Activated T-cell treated with anti-CD3 and anti-CD28 coated beads for 48 hours (primary cell): ENCODE measurements at places on chromosomes 5 and 9.

GRCh38 chr5:137310051-137310730 lies 188.9 kb downstream of the SPOCK1 start:
- no peak for DNase-seq

DNA sequence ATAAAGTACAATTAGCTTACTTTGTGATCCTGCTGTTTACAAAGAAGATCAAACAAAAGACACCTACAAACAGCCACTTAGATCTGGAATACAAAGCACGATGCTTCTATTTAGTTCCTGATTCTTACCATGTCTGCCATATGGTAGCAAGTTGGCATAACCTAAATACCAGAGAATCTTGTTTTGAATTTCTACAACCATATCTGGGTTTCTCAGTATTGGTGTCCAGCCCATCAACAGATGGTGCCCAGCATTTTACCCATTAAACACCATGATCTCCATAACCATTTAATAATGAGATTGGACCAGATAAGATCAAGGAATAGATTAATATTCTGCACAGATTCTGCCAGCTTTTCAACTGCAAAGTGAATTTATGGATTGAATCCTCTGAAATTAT lies 29.8 kb downstream of the SLC24A2 start:
- no peak for DNase-seq

- DNase-seq = no peak
Observed at GRCh38 chr5:51488803-51489642, 105.8 kb downstream of the ISL1 start.

DNA sequence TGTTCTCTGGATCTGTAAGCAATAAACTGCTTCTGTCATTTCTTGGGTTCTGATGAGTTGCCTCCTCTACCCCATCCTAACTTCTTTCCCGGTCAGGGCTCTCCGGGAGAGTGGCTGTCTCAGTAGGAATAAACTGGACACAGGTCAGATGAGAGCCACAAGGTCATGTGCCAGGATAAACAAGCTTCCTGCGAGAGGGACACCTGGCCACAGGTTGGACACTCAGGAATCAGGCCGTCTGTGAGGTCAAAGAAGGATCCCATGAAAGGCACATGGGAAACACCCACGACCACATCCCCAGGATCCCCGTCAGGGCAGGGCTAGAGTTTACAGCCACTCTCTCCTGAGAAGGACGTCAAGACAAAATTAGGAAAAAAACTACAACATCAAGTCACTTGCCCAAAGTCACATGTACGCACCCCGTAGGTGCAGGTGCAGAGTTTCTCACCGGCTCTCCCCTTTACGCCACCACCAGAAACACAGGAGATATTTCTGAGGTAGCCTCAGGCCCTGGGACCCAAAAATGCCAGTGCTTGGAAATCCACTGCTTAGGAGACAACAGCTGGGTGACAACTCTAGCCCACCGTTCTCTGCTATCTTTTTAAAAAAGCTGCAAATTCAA lies 28.7 kb downstream of the CCT5 start:
- DNase-seq = no peak

DNA sequence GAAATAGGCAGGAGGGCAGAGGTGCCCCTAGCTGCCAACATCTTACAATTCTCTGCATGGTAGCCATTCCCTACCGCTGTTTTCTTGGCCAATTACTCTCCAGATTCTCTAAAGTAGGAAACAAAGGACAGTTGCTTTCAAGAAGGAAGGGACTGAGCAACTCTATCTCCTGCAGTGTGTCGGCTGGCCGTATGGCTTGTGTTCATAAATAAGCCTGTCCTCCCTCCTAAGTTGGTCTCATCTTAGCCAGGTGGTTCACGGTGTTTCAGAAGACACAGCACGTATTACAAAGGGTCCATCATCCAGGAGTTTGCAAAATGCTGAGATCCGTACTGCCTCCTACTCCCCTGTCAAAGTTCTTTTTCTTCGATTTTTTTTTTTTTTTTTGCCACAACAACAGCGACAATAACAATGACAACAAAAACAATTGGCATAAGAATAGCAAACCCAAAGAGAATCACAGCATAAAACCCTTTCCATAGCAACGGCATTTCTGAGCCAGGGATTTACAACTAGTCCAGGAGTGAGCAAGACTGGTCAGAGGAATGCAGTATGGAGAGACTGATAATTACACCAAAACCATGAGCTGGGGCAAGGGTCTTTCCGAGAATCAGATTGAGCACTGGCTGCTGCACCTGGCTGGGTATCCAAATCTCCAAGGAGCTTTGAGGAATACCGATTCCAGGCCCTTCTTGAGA lies 212.8 kb downstream of the SLIT3 start:
- no peak for DNase-seq

DNA sequence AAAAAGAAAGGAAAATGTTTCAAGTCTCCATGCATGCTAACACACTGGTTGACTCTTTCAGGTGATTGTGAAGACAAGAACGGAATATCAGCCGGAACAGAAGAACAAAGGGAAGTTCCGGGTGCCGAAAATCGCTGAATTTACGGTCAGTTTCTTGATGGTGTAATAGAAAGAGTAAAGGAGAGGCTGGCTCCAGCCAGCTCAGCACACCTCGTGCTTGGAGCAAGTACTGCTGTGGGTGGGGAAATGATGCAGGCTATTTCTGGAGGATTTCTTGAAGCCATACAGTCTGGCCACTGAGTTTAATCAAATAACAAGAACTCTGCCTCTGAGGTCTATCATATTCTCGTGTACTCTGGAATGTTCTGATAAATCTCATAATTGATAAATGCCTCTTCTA lies 18.7 kb downstream of the NSG2 start:
- no peak for DNase-seq

- no peak for DNase-seq
Observed at GRCh38 chr5:90356622-90357021, 52.9 kb downstream of the CETN3 start.

DNA sequence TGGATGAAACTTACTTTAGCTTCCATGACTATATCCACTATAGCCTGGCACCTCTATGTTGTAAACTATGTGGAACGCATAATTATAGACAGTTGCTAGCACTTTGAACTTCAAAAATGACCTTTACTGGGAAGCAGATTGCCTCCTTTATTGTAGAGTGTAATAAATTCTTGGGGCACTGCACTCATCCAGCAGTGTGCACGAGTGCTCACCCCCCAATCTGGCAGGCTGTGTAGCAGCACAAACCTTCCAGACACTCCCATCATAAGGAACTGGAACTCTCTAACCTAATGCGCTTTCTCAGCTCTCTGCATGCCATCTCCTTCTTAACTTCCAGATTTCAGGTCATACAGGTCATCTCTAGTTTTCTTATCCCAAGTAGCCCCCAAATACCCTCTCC lies 1.5 kb upstream of the PDE6A start:
- DNase-seq = no peak

GRCh38 chr5:159736844-159737243 lies 179.4 kb upstream of the ADRA1B start:
- no peak for DNase-seq

DNA sequence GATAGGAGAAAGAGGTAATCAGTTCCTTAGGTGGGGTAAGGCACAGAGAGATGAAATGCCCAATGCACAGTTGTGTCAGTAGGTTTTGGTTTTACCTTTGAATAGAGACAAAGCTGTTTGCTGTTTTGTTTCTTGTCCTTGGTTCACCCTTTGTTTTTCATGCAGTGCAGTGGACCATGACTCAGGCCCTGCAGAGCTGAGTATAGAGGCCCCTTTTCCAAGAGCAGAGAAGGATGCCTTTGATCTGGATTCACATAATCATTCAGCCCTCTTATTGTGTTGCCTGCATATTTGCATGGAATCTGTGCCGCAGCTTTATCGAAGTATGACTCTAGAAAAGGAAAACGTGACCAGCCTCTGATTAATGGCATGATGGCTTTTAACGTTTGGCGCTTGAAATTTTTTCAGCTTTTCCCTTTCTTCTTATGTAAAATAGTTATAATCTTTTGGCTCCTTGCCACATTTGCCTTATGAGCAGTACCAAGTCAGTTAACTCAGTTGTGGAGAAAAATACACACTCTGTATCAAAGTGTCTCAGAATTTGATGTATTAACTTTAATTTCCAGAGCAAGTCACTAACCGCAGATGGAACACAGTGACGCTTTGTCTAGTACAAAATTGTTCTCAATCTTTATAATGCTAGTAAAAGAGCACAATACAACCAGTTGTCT lies 197.6 kb downstream of the KDM4C start:
- no peak for DNase-seq

GRCh38 chr5:112668016-112668415 lies 69.7 kb upstream of the APC start:
- DNase-seq = no peak

- no peak for DNase-seq
Observed at GRCh38 chr5:120518581-120518980, 54.5 kb downstream of the PRR16 start.

DNA sequence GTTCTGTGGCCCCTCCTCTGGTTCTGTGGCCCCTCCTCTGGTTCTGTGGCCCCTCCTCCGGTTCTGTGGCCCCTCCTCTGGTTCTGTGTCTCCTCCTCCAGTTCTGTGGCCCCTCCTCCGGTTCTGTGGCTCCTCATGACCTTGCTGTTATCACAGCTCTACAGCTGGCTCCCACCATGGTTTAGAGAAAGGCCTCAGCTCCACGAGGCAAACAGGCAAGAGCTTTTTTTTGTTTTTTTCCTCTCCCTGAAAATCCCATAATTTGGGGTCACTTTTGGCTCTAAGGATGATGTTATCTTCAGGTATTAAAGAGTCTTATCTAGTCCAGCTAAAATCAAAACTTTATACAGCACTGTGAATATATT lies 31.8 kb downstream of the C5orf15 start:
- no peak for DNase-seq

DNA sequence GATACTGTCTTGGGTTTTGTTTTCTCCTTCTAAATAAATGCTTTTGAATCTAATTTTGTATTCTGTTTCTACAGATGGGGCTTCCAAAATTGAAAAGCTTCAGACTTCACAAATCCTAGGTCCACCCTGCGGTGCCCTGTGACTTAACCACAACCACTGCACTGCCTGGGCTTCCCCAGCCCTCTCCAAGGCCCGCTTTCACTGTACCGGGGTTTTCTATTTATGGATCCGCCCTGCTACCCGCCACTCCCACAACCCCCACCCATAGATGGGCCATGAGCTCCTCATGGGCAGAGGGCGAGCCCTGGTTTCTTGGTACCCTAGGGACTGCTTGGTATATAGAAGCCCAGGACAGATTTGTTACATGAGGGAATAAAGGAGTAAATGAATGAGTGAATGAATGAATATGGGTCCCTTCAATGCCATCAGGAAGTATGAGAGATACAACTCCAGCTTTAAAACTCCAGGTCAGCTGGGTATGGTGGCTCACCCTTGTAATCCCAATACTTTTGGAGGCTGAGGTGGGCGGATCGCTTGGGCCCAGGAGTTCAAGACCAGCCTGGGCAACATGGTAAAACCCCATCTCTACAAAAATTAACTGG lies 39.8 kb upstream of the NEK6 start:
- DNase-seq = no peak

GRCh38 chr9:124852121-124852828 lies 985 bp upstream of the WDR38 start:
- no peak for DNase-seq

DNA sequence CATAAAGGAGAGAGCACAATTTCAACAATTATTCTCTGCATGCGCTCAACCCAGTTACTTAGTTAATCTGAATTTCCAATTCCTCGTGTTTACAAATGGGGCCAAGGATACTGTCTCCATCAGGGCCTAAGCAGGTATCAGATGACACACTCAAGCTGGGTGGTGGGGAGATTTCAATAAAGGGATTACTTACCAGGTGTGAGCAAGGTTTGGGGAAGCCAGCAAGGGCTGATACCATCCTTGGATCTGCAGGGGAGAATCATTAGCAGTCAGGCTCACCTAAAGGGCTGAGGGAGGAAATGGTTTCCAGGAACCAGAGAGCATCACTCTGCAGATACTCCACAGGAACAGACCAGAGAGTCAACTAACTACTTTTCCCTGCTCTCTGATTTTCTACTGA lies 487.1 kb downstream of the NTRK2 start:
- DNase-seq = no peak

- DNase-seq = no peak
Observed at GRCh38 chr5:96651948-96652753, 10.0 kb upstream of the CAST start.

GRCh38 chr9:131010482-131011273 lies 1.7 kb downstream of the LAMC3 start:
- no peak for DNase-seq

GRCh38 chr5:179716286-179716685 lies 16.3 kb upstream of the MAML1 start:
- no peak for DNase-seq

DNA sequence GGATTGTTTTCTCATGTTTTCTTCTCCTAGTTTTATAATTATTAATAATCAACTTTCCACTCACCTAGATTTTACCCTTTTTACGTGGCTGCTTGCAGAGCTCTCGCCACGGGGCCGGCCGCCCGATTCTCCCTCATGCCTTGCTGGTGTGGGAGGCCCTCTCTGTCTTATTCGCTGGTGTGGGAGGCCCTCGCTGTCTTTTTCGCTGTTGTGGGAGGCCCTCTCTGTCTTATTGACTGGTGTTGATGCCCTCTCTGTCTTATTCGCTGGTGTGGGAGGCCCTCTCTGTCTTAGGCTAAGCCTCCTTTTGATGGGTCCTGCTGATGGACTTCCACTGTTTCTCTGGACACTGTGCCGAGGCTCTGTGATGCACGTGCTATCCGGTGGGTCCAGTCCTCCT lies 161.3 kb upstream of the IRX2 start:
- no peak for DNase-seq

DNA sequence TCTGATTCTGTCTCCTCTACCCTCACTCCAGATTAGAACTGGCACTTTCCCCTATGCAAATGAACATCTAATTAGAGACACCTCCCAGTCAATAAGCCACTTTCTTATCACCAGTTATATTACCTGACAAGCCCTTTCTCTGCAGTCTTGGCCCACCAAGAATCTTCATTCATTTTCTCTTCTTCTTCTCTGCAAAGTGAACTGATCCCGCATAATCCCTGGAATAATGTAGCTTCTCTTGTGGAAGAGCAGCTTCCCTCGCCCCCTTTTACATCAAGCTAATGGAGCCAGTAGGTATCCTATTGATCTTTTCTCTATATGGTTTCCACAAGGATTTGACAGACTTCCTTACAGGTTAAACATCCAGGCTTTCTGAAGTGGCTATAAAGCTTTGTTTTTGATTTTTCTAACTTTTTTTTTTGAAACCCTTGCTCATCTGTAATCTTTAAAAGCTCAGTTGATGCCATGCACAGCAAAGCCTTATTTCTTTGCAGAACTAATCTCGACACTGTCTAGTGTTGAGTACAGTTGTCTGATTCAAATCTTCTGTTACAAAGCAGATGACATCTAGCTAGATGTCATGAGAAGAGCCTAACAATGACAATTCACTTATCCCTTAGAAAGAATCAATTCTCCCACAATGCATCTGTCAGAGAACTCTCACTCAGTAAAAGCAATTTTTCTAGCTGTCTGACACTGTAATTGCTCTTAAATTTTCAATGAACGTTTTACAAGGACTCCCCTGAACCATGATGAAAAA lies 281.4 kb downstream of the ISL1 start:
- no peak for DNase-seq

GRCh38 chr5:33166522-33166921 lies 274.2 kb upstream of the TARS1 start:
- DNase-seq = no peak

GRCh38 chr5:54357408-54358058 lies 47.2 kb upstream of the ARL15 start:
- no peak for DNase-seq

GRCh38 chr9:3903273-3903672 lies 377.5 kb upstream of the RFX3 start:
- no peak for DNase-seq
